ENCODE measurements at places on chromosomes 2 and 18.

GRCh38 chr2:49286045-49286444 is 131.7 kb upstream of the FSHR start:
- DNase-seq, result no peak

- no peak for DNase-seq
These were observed 5.0 kb downstream of the LIMS2 start for GRCh38 chr2:127670055-127670956.

GRCh38 chr2:182359990-182360662 is 66.7 kb downstream of the PDE1A start:
- no peak for DNase-seq

DNA sequence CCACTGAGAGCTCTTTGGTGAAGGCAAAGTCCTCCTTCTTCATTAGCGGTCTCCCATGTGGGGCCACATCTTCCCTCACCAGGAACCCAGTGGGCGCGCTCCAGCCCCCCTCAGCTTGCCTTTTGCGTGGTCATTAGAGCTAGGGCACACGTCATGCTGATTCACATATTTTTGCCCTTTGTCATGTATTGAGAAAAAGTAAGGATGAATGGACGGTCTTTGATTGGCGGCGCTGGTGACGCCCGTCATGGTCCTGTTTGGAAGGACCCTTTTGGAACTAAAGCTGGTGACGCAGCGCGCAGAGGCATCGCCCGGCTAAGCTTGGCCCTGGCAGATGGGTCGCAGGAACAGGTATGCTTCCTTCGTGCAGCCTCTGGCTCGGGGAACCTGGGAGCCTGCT is 3.1 kb downstream of the SLC14A1 start:
- no peak for DNase-seq

GRCh38 chr2:58633613-58634365 is 392.7 kb upstream of the FANCL start:
- no peak for DNase-seq

DNA sequence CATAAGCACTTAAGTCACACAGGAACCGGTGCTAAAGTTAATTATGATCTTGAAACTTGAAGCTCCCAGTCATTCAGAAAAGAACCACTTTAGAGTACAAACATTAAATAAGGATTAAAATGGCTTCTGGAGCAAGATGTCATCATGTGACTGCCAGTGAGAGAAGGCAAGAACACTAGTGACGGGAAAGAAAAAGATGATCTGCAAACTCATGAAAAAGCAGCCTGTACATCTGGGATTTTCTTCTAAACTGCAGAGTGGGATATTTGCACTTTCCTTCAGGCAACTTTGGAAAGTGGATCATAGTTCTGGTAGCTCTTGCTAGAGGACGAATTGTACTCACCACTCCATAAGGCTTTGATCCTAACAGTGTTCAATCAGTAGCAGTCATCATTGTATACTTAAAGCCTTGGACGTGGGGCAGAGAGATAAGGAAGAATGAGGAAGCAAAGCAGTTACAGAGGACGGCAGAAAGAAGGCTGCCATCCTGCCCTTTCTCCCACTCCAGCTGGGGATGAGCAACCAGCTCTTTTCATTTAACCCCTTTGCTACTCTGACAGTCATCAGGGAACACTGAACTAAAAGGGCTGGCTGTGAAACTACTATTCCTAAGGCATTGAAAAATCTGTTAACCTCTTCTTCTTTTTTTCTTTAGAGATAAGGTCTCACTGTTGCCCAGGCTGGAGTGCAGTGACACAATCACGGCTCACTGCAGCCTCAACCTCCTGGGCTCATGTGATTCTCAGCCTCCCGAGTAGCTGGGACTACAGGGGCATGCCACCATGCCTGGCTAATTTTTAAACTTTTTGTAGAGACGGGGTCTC is 18.1 kb downstream of the ABHD3 start:
- DNase-seq, result no peak

DNA sequence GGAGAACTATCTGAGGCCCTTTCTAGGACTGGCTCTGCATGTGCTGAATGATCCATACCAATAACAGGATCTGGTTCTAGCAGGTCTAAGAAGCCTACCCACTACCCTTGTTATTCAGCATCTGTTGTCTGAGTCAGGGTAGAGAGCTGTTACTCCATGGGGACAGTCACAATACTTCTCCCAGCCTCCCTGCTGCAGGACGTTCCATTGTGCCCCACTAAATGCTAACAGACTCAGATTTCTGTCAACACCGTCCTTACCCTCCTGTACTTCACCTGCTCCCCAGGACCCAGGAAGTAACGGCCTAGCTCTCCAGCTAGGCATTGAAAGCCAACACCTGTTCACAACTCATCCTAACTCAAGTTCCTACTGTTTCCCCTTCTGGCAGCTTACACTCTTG is 719.7 kb upstream of the ID2 start:
- no peak for DNase-seq

All from stimulated activated CD4-positive, alpha-beta T cell treated with anti-CD3 and anti-CD28 coated beads, Interleukin-2, amount 100 ng/mL, for 4 hours (primary cell).